ENCODE measurements at places on chromosomes 11 and 22.

- no peak for DNase-seq
These were observed 56.0 kb upstream of the OR5AK2 start for GRCh38 chr11:56932572-56933220.

- DNase-seq: no peak
These were observed 1147.0 kb downstream of the DLG2 start for GRCh38 chr11:84480131-84480530.

- DNase-seq: no peak
These were observed 2.4 kb upstream of the KAT5 start for GRCh38 chr11:65709661-65710060.

DNA sequence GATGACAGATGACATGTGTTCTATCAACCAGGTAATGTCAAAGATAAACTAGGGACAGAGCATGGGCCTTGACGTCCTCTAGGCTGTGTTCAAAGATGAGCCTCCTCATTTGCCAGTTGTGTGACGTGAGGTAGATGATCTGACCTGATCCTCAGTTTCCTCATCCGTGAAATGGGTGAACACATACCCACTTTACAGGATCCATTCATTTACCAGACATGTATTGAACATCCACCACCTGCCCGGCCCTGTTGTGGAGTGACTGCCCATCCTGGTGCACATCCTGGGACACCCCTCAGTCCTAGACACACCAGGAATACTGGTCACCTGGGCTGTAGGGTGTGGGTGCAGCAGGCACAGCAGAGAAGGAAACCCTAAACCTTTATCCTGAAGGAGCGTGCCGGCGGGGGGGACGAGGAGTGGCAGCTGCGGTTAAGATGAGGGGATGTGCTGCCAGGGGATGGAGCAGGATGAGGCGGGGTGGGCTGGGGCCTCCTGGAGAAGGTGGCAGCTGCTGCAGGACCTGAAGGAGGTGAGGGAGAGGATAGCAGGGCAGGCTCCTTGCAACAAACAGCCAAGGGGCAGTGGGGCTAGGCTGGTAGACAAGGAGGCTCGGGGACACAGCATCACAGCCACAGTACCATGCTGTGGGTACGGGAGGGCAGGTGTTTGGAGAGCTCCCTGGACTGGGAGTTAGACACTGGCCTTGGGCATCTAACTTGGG lies 8.4 kb downstream of the CLDN5 start:
- no peak for DNase-seq

DNA sequence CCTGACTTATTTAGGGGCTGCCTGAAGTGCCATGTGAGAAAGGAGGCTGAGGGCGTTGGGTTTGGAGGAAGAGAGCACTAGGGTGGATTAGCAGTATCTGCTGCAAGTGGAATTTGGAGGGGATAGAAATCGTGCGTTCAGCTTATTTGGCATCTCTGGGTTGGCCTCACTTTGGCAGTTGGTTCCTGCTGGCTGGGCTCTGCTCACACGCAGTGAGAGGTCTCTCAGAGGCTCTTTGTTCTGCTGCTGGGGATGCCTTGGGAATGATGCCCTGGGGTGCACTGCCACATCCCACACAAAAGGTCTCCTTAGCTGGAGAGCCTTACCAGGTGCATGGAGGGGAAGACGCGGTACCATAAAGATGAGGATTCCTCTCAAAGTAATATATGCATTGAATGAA lies 17.7 kb upstream of the MICAL2 start:
- DNase-seq: no peak

DNA sequence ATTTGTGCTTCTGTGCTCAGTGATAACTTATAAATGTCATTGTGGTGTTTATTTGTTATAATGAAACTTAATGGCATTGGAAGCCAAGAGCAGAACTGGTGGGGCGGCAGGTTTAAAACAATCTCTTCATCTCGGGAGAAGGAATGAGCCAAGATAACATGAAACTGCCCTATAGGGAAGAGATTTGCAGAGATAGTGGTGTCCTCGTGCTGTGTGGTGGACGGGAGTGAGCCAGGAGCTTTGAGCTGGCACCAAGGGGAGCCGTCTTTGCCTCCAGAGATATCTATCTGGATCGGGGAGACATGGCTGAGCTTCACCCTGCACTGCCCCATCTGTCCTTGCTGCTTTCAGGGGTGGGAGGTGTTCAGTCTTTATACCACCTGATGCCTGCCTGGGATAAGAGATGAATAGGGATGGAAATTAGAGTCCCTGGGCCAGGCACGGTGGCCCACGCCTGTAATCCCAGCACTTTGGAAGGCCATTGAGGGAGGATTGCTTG lies 189.6 kb downstream of the ST3GAL4 start:
- no peak for DNase-seq

- no peak for DNase-seq
These were observed 44.9 kb downstream of the TTC17 start for GRCh38 chr11:43403357-43404231.

- DNase-seq: no peak
These were observed 44.5 kb downstream of the CD44 start for GRCh38 chr11:35183326-35183925.

DNA sequence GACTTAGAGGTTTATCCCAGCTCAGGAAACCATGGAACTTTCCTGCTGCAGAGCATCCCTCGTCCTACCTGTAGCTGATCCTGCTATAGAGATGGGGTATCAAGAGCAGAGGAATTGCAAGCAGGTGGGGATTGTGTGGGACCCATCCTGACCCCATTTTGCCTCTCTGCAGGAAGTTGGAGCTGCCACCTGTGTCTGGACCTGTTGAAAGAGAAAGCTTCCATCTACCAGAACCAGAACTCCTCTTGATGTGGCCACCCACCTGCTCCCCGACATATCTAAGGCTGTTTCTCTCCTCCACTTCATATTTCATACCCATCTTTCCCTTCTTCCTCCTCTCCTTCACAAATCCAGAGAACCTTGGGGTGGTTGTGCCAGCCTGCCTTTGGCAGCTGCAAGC lies 3.0 kb upstream of the TIGD3 start:
- no peak for DNase-seq

- DNase-seq: no peak
These were observed 2.2 kb upstream of the DDX10 start for GRCh38 chr11:108662700-108663099.

GRCh38 chr11:3049430-3050243 lies 7.6 kb downstream of the CARS1 start:
- peak; percentile 65 for DNase-seq

GRCh38 chr22:36385491-36386350 lies 2.0 kb downstream of the MYH9 start:
- peak; percentile 51 for DNase-seq
